Occipital lobe (tissue), 3 donors: ENCODE measurements at places on chromosomes 5 and 9.

DNA sequence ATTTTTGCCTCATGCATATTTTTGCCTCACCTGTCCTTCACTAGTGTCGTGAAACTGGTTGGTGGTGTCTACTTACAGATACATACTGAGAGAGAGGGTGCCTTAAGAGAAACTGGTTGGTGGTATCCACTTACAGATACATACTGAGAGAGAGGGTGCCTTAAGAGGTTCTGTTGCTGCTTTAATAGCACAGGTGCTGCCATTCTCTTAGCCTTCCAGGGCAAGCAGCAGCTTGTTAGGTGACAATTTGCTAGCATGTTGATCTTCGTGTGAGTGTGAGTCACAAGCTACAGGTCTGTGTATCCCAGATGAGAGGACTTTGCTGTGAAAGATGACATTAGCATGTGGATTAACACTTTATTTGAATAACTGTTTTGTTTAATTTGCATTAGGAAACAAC lies 1.4 kb downstream of the PTTG1 start:
- DNase-seq, result no peak

GRCh38 chr5:96177303-96177869 lies 215.7 kb upstream of the ELL2 start:
- DNase-seq, result no peak

- no peak for DNase-seq
These were observed 1.9 kb downstream of the LRRC26 start for GRCh38 chr9:137167747-137168572.

DNA sequence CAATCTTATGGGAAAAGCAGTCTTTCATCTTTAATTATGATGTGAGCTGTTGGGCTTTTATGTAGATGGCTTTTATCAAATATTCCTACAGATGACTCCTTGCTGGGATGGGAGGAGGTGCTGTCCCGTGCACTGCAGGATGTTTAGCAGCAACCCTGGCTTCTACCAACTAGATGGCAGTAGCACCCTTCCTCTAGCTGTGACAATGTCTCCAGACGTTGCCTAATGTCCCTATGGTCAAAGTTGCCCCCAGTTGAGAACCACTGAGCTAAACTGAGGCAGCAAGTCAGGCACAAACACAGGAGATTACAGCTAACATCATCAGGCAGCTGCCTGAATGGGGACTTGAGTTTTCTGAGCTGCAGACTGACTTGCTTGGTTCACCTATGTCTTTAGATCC lies 401.9 kb upstream of the PDE4D start:
- no peak for DNase-seq

- DNase-seq, result no peak
These were observed 6.1 kb downstream of the NSMF start for GRCh38 chr9:137452761-137453642.

- DNase-seq, result no peak
These were observed 70.1 kb upstream of the CNOT6 start for GRCh38 chr5:180424094-180424493.

DNA sequence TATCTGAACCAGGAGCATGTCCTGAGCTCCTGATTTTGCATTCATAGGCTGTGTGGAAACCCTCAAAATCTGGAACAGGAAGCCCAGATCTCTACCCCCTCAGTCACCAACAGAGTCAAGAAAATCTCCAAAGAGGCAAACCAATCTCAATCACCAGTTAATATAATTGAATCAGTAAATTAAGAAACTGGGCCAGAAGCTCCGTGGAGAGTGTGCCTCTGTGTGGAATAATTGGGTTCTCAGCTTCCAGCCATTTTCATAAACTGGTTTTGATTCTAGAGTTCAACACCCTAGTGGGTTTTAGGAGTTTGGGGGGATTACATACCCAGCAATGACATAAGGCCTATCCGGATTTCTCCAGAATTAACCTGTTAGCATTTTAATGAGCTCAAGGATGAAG lies 362.9 kb downstream of the IRX2 start:
- DNase-seq, result no peak

DNA sequence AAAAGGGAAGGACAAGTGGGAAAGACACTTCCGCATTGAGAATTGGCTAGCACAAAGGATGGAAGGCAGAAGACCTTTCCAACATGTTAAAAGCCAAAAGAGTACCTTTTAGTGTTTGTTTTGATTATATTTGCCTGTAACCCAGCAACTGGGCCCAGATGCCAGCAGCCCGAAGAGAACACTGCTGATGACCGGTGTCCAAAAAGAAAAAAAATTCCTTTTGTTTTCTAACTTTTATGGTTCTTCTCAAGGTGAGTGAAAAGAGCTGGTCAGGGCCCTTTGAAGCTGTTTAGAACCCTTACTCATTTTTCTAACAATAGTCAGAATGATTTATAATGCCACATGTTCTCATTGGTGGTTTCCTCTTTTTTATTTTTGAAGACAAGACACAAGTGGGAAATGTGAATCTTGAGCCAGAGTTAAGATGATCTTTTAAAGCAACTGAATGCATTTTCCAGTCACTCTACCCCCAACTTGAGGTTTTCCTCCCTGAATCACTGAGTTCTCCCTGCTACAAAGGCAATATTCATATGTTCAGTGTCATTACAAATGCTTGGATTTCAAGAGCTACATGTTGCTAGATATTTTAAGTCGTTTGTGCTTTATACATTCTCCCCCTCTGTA lies 32.3 kb upstream of the ZNF462 start:
- DNase-seq, result no peak

- DNase-seq, result no peak
These were observed 17.1 kb upstream of the IL6ST start for GRCh38 chr5:56011835-56012234.

- DNase-seq, result no peak
These were observed 104.2 kb downstream of the RAPGEF6 start for GRCh38 chr5:131530706-131531331.

DNA sequence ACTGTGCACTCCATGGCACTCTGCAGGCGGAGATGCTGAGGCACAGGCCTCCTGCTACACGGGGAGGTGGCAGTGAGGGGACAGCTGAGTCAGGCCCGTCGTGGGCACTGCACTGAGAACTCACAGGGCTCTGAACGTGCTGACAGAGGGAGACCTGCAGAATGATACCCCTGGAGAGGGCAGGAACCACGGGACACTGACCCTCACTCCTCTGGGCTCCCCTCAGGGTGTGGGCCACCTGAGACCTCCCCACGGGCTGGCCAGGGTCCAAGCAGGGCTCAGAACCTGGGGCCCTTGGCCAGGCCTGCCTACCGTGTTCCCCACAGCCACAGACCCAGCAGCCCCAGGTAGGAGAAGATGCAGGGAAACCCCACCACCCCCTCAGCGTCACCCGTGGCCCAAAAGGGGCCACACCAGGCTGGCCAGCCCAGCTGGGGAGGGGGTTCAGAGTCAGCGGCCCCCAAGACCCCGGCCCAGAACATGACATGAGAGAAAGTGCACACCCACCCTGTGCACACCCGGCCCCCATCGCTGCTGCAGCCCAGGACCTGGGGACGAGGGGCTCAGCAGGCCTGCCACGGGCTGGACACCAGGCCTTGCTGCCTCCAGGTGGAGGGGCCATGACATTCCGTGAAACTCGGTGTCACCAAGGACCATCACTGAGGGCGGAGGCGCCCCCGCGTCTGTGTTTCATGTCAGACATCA lies 30.9 kb downstream of the GLT6D1 start:
- DNase-seq, result no peak

DNA sequence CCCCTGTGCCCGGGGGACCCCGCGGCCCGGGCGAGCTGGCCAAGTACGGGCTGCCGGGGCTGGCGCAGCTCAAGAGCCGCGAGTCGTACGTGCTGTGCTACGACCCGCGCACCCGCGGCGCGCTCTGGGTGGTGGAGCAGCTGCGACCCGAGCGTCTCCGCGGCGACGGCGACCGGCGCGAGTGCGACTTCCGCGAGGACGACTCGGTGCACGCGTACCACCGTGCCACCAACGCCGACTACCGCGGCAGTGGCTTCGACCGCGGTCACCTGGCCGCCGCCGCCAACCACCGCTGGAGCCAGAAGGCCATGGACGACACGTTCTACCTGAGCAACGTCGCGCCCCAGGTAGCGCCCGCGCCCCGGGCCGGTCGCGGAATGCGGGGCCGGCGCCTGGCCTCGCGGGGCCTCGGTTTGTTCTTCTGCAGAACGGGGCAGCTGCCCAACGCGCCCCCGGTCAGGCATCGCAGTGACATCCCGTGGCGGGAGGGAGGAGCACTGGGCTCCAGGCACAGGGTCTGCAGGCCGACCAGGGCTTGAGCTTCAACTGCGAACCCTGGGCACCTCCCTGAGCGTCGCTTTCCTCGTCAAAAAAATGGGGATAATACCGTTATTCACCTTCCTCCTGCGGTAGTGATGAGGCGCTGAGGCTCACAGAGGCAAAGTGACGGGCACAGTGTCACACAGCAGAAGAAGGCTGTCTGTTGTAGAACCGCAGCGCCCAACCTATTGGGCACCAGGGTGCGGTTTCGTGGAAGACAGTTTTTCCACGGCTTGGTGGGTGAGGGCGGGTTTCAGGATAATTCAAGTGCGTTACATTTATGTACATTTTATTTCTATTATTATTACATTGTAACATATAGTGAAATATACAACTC lies 777 bp downstream of the ENDOG start:
- DNase-seq, result peak; percentile 16

DNA sequence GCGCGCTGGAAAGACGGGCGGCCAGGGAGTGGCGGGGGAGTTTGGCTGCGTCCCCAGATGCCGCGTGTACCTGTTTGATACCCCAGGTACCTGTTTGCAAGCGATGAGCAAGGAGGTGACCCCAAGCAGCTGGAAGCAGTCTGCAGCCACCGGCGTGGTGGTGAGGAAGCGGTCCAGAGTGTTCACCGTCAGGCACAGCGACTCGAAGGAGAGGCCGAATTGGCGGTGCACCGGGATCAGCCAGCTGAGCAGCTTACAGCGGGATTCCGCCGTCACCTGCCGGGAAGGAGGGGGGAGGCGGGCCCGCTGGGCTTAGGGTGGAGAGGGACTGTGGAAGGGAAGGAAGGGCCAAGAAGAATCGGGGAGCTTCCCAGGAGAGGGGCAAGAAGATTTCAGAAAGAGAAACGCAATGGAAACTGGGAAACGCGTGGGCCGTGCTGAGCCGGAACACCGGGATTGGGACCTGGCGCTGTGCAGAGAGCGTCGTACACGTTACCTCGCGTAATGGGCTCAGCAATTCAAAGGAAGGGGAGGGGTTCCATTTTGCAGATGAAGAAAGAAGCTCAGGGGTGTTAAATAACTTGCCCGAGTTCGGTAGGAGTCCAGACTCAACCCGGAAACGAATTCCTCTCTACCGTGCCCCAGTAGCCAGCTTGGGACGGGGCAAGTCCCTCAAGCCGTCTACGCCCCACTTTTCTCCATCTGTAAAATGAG lies 980 bp downstream of the CCNO start:
- DNase-seq, result no peak

DNA sequence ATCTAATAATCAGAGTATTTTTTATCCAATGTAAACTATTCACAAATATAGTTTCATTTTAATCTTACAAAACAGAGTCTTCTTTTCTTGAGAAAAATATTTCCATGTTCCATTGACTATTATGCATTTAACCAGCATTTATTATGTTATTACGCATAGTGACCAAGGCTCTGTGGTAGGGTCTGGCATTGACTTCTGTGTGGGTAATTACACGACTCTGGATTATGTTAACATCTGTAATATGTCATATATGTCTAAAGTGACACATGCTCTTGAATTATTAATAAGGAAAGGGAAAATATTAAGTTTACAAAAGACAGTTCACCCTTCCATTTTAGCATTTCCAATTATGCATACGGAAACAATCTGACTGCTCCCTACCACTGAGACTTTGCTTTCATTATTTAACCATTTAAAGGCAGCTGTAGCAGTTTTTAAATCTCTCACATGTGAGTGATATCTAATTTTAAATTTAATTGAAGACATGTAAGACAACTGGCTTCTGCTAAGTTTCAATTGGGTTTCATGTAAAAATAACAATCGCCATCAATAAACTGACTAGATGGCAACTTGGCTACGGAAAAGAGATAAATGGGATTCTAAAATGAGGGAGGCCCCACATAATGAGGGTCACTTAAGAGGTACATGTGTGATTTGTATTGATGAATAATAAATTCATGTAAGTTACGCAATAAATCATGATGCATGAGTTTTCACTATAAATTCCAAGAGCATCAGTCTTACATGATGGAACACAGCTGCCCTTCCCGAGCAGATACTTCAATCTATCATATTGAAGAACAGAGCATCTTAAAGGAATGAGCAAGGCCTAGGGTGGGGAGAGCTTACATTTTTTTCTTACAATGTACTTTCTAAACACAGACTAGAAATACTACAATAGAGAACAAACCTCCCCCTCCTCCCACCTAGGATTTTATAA lies 1056.8 kb downstream of the MAT2B start:
- no peak for DNase-seq

- DNase-seq, result no peak
These were observed 86.9 kb downstream of the CYFIP2 start for GRCh38 chr5:157352756-157353340.

DNA sequence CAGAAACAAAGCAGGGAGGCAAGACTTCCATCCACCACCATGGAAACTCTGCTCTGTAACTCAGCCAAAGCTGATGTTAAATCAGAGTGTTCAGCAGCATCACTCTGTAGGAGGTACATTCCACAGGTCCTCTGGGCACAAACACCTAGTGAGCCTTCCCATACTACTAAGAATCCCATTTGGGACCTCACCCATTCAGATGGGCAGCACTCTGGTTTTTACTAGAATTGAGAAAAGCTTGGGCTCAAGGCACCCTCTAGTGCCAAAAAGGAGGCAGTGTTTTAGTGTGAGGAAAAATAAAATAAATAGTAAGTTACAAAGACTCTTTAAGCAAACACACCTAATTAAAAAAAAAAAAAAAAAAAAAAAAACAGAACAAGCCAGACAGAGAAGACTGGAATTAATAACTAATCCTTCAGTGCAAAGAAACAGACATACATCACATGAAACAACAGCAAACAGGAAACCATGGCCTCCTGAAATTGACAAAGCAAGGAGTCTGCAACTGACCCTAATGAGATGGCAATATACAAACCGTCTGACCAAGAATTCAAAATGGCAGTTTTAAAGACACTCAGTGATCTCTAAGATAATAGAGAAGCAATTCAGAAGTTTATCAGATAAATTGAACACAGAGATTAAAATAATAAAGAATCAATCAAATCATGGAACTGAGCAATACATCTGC lies 159.5 kb downstream of the GNA14 start:
- no peak for DNase-seq

GRCh38 chr9:104080983-104081382 lies 13.1 kb upstream of the SMC2 start:
- DNase-seq, result no peak

DNA sequence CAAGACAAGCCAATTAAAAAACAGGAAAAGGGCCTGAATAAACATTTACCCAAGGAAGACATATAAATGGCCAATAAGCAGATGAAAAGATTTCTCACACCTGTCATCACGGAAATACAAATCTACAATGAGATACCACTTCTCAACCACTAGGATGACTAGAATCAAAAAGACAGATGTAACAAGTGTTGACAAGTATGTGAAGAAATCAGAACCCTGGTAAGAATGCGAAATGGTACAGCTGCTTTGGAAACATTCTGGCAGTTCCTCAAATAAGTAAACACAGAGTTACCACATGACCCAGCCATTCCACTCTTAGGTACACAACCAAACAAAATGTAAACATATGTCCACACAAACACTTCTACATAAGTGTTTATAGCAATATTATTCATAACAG lies 32.5 kb downstream of the LEAP2 start:
- no peak for DNase-seq
